Hippocampal formation (tissue), 2 donors: ENCODE measurements at places on chromosomes 13 and 19.

GRCh38 chr13:103188713-103189326 is 122.6 kb upstream of the SLC10A2 start:
- no peak for DNase-seq

- no peak for DNase-seq
Measured at GRCh38 chr13:109196948-109197347, 567.5 kb downstream of the MYO16 start.

DNA sequence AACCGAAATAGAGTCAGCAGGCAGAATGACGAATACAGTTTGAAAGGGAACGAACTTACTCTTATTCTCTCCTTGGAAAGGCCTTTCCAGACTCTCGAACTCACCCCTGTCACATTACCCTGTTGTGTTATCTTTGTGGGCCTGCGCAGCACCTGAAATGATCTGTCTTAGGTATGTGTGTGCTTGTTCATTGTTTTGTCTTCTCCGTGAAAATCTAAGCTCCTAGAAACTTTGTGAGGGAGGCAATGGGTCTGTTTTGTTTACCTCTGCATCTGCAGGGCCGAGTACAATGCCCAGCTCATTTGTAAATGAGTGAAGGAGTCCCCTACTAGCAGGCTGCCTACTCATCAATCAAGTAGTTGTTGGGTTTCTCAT is 19.6 kb downstream of the HMGB1 start:
- no peak for DNase-seq

GRCh38 chr13:41459432-41460073 is 2.2 kb downstream of the RGCC start:
- peak; percentile 36 for DNase-seq

- DNase-seq, result no peak
Measured at GRCh38 chr19:48982280-48982679, 10.8 kb downstream of the GYS1 start.

DNA sequence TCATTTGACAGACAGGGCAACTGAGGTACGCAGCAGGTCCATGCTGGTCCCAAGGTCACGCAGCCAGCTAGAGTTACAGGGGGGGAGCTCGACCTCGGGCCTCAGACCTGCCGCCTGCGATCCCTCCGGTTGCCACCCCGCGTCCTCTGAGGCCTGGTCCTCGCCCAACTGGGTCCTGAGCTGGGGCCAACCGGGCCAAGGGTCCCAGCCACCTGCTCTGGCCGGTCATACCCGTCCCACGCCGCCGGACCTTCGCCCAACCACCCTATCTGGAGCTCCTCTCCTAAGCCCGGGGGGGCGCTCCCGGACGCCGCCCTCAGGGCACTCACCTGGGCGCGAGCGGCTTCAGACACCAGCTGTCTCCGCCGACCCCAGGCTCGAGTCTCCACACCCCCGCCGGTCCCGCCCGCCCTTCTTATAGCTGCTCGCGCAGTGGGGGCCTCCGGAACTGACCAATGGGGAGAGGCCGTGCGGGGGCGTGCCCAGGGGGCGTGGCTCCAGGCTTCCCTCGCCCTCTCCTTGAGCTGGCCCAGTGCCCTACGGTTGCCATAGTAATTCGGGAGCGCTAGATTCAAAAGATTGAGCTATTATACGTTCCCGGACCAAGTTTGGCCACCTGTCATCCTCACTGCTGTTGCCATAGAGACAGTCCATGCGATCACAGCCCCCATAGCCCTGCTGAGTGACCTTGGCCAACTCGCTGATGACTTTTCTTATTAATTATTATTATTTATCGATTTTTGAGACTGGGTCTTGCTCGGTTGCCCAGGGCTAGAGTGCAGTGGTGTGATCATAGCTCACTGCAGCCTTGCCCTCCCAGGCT is at the start of gene PLIN5:
TSS of gene PLIN5 (minus strand) at position 389 of the 823 bp plus-strand sequence. CDS start 1,150 bp downstream, outside the sequence.
- DNase-seq, result peak; percentile 18

DNA sequence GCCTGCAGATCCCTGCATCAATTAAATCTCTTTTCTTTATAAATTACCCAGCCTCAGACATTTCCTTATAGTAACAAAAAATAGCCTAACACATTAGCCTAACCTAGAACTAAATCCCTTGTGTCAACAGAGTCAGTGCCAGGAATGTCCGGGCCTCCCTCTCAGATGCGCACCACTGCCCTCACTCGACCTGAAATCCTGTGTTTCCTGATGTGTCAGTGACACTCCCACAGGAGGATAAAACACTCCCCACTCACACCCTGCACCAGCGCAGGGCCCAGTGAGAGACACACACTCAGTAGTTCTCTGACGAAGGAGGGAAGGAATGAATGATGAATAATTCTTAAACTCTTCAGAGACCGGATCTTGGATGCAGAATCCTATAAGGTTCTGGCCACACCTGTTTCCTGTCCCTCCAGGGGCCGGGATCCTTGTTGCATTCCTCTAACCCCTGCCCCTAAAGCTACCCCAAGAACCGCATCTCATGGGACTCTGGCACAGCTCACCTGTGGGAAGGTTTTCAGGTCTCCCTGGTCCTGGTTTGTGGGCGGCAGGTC is 3.1 kb downstream of the CEACAM3 start:
- DNase-seq, result no peak

DNA sequence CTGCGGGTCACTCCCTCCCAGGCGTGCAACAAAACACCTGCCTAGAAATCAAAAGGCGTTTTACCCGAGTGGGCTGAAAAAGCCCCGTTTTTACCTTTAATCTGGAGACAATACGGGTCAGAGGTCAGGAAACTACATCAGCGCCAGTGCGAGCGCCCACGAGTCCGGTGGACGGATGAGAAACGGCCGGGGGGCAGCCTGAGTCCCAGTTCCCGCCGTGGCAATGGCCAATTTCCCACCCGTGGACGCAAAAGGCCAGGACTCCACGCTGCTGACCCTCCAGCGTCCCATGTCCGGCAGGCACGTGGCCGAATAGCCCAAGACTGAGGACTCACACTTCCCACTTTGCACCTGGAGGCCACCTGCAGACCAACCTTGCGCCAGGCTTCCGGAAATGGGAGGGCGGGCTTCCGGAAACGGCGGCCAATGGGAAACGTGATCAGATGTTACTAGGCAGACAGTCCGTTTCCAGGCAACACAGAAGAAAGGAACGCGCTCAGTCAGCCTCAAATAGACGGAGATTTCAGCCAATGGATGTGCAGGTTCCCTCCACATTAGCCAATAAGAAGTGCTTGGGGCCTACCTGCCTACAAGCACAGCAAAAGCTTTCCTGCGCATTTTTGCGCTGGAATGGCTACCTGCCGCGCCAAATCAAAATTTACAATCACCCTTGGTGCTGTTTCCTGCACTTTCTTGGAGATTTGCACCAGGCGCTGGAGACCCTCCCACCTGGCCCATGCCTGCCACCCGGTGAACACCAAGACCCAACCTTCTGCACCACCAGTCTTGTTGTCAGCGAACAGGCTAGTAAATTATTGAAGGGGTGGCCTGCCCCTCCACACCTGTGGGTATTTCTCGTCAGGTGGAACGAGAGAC is 47.4 kb downstream of the ZFP14 start:
- peak; percentile 86 for DNase-seq

DNA sequence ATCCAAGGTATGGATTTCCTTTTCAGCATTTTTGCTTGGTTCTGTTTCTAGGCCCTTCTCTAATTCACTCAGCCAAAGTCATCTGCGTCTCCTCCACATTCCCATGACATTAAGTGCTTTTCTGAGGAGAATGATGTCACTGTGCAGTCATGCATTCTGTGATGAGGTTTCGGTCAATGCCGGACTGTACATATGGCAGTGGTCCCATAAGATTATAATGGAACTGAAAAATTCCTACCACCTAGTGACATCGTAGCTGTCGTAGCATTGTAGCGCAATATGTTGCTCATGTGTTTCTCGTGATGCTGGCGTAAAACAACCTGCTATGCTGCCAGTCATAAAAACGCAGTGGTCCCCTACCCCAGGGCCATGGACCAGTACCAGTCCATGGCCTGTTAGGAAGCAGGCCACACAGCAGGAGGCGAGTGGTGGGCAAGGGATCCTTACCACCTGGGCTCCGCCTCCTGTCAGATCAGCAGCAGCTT is 63.4 kb upstream of the TNFRSF19 start:
- DNase-seq, result no peak

DNA sequence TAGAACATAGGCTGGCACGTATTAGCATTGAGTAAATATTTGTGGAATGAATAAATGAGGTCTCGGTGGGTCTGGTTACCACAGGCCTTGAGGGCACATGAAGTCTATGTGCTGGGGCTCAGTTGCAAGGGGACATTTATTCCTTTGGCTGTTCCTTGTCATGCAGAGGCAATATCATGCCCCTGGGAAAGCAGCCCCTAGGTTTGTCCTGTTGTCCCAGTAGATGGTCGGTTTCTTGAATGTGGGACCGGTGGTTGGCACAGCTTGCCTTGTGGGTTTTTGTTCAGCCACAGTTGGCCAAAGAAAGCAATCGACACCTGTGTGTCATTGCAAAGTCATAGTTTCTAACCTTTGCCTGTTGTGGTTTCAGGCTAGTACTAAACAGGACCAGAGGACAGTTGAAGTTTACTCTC is 24.7 kb upstream of the GPR183 start:
- DNase-seq, result no peak

DNA sequence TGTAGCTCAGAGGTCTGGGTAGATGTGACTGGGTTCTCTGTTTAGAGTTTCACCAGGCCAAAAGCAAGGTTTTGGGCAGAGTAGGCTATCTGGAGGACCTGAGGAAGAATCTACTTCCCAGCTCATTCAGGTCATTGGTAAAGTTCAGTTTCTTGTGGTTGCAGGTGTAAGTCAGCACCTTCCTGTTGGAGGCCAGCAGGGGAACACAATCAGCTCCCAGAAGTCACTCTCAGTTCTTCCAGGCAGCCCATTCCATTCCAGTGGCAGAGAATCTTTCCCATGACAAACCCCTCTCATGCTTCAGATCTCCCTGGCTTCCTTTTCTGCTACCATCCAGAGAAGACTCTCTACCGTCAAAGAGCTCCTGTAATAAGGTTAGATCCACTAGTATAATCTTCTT is 176.2 kb upstream of the UFM1 start:
- no peak for DNase-seq

GRCh38 chr19:6060600-6061375 is 49.5 kb downstream of the RFX2 start:
- DNase-seq, result no peak

- DNase-seq, result no peak
Measured at GRCh38 chr19:50318438-50318837, 10.7 kb downstream of the KCNC3 start.

GRCh38 chr19:55116232-55116858 is 1.1 kb downstream of the PPP1R12C start:
- peak; percentile 36 for DNase-seq

DNA sequence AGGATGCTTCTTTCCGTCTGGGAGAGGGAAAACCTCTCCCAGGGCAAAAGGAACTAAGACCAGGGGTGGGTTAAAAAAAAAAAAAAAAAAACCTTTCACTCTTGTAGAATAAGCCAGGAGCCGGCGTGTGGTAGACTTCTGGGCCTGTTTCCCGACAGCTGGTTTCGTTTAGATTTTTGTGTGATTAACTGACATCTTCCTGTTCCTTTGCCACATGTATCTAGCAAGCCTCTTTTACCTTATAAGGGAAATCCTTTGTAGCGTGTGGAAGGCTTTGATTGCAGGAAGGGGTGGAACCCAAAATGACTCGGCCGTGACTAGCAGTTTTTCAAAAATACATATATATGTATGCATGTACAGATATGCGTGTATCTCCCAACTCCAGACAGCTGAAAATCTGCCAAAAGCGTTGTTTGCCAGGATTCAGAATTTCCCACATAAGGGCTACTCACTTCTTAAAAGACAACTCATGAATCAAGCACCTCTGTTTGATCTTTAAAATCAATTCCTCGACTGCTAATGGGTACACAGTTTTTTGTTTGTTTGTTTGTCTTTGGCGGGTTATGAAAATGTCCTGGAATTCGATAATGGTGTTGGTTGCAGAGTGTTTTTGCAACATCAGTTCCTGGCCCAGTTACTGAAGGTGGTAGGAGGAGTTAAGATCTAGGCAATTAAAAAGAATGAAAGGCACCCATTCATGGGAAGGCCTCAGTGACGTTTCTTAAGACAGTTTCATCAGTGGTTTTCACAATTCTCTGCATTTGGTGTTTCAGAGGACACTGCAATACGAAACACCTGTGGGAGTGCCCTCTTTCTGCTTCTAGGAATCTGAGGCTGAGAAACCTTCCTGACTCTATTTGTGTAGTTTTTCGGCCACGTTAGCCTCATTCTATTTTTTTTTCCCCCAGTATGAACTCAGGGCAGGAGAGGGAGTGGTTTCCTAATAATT is 2.7 kb downstream of the TPM4 start:
- no peak for DNase-seq

- no peak for DNase-seq
Measured at GRCh38 chr13:67023130-67023876, 206.8 kb downstream of the PCDH9 start.

DNA sequence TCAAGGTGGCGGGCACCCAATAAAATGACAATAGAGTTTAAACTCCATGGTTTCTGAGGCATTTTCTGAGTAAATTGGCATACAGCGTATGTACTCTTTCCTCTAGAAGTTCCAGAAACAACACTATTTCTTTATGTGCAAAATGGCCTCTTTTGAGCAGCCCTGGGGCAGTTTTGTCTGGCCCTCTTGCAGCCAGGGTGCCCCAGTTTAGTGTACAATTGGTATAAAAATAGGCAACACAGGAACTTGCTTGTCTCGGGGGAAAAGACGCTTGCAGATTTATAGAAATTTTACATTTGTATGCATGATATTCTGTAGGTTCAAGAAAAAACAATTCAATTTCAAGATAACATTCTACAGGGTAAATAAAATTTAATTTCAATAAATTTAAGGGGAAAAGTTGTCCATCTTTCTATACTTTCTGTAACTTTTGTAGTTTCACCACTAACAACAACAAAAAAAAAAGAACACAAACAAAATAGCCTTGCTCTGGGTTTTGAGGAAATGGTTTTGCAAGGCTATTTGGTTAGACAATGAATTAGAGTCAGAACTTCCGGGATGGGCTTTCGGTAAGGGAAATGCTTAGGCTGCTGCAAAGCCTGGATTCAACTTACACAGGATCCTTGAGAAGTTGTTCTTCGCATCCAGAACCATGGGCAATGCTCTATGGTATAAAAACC is 45.3 kb downstream of the LRCH1 start:
- no peak for DNase-seq

DNA sequence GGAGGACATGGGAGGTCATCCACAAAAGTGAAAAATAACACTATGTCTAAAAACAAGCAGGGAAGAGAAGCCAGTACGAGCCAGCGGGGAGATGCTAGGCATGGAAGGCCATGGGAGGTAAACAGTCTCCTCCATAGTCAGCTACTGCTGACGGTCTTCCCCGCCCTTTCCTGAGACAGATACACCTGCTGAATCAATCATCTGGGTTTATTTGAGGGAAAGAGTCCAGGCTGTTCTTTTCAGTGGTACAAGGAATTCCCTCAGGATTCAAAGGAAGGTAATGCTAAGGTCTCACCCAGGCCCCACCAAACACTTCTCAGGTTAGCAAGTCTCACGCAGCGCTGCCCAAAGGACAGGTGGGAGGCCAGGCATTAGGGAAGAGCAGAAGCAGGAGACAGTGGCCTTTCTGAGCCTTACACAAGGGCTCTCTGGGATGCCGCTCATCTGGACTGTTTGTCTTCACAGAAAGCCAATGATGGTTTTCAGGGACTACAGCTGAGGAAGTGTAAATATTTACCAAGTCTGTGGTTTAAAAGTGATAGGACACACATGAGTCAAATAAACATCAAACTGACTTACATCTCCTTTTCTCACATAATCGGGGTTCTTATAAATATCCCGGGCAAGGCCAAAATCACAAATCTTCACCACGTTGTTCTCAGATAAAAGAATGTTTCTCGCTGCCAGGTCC is 173.9 kb downstream of the FLT1 start:
- no peak for DNase-seq
